M059J (cell line): ENCODE measurements at places on chromosomes 12 and 14.

GRCh38 chr14:64232095-64232838 lies 61.9 kb downstream of the ESR2 start:
- peak; percentile 96 for DNase-seq

DNA sequence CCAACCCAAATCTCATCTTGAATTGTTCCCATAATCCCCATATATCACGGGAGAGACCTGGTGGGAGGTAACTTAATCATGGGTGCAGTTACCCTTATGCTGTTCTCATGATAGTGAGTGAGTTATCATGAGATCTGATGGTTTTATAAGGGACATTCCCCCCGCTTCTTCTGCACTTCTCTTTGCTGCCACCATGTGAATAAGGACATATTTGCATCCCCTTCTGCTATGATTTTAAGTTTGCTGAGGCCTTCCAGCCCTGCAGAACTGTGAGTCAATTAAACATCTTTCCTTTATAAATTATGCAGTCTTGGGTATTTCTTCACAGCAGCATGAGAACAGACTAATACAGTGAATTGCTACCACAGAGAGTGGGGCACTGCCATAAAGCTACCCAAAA lies 179.1 kb downstream of the LRIG3 start:
- DNase-seq = peak; percentile 9

DNA sequence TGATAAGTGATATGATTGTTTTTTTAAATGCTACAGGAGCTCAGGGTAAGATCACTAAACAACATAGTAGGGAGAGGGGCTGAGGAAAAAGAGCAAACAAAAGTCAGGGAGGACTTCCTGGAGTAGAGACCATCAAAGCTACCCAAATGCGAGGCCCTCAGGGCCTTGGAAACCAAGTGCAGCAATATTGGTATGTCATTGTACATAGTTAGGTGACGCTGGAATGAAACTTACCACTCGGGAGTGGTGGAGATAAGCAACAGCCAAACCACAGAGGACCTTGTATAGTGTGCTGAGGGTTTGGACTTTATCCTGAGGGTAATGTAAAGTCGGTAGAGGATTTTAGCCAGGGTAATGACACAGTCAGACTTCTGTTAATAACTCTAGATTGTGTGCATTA lies 13.8 kb downstream of the KITLG start:
- DNase-seq = peak; percentile 69

DNA sequence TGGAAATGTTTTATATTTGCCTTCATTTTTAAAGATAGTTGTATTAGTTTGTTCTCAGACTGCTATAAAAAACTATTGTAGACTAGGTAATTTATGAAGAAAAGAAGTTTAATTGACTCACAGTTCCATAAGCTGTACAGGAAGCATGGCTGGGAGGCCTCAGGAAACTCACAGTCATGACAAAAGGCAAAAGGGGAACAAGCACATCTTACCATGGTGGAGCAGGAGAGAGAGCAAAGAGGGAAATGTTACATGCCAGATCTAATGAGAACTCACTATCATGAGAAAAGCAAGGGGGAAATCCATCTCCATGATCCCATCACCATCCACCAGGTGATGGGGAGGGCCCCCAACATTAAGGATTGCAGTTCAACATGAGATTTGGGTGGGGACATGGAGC lies 35.5 kb upstream of the UNC79 start:
- no peak for DNase-seq

DNA sequence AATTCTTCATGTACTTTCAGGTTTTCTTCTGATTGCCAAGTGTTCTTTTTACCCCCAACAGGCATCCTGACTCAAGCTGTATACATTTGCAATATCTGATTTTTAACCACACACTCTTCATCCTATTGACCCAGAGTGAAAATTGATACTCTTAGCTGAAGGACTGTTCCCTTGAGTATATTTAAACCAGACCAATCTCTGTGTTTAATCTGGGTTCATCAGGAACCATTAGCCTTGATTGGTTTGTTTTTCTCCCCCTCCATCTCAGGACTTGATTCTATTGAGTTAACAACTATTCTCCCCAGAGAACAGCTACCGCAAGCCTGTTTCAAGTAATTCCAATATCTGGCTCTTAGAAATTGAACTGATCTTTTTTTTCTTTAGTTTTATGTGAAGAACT lies 222.3 kb upstream of the NOVA1 start:
- no peak for DNase-seq

GRCh38 chr14:64123241-64123822 lies 170.8 kb downstream of the ESR2 start:
- no peak for DNase-seq

GRCh38 chr12:2640709-2641108 lies 154.1 kb upstream of the FKBP4 start:
- DNase-seq = peak; percentile 94

GRCh38 chr14:42222924-42223471 lies 616.3 kb downstream of the LRFN5 start:
- DNase-seq = peak; percentile 72

DNA sequence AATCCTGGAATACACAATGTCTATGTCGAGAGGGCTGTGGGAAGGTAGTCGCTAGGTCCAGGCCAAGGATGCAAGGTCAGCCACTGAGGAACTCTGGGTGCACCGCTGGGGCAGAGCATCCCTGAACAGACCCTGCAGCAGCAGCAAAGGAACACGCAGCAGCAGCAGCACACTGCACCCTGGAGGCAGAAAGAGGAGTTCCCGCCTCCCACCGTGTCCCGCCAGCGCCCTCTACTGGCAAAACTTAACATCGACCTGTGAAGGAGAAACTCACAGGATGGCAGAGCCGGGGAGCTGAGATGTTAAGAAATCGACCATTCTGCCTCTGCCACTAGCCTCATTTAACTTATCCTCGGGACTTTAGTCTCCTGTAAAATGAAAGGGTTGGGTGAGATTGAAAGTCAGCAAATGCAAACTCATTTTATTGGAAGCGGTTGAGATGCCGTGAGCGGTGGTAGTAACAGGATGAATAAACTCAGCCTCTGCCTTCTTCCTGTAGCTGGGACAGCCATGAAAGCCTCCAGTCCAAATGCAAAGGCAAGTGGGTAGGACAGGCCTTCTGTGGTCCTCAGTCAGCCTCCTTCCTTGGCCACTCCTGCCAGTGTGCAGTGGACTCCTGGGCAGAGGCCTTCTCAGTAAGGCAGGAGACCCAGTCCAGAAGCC lies 45.6 kb downstream of the STAB2 start:
- DNase-seq = peak; percentile 48

GRCh38 chr14:66487164-66487563 lies 993 bp downstream of the CCDC196 start:
- DNase-seq = no peak
